ENCODE measurements at places on chromosomes 2 and 18.

DNA sequence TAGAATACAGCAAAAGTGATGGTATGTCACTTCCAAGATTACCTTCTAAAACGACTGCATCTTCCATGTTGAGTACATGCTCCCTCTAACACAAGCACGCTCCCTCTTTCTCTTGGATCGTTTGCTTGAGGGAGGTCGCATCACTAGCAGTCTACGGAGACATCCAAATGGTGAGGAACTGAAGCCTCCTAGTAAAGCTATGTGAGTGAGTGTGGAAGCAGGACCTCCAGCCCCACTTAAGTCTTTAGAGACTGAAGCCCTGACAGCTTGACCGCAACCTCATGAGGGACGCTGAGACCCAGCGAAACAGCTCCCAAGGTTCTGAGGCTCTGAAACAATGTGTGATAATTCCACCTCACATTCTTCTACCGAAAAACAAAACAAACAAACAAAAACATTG, 486.7 kb upstream of the GCFC2 start:
- no peak for DNase-seq

DNA sequence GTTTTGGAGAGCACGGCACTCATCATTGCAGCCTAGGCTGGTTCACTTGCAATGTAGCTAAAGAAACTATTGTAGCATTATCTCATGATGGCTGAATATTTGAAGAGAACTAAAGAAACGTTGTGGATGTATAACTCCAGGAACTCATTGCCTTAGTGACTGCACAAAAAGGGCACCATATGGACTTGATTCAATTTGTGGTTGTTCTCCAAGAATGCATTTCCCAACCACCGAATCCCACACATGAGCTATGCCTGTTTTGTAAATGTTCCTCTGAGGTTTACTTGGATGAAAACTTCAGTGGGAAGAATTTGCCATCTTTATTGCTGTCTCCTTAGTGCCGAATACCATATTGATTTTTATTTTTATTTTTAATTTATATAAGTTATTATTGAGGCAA, 43.5 kb downstream of the DOK6 start:
- no peak for DNase-seq

- no peak for DNase-seq
These were observed 101.0 kb downstream of the BCL2L11 start for GRCh38 chr2:111221701-111222100.

DNA sequence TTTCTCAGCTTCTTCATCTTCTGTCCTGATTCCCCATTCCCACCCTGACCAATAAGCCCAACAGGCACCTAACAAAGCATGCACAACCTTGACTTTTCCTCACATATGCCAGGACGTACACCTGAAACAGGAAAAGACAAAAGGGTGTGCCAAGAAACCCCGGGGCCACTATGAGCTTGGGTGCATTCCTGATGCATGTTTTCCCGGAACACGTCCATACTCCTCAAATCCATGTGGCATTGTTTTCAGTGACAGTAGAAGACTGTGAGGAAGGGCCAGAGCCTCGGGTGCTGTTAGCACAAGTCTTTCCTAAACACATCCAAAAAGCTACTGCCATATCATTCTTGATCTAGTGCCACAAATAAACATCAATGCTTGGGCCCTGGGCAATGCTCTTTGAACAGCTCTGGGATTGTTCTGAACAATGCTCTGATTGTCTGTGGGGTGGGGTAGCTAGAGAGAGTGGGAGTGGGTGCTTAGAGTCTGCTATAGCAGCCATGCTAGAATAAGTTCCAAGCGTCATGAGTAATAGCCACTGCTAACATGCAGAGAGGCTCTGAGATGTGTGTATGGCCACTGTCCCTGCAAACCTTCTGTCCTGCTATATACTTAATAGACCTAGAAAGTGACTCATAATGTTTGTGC, 181.7 kb upstream of the CRIM1 start:
- DNase-seq, result no peak

DNA sequence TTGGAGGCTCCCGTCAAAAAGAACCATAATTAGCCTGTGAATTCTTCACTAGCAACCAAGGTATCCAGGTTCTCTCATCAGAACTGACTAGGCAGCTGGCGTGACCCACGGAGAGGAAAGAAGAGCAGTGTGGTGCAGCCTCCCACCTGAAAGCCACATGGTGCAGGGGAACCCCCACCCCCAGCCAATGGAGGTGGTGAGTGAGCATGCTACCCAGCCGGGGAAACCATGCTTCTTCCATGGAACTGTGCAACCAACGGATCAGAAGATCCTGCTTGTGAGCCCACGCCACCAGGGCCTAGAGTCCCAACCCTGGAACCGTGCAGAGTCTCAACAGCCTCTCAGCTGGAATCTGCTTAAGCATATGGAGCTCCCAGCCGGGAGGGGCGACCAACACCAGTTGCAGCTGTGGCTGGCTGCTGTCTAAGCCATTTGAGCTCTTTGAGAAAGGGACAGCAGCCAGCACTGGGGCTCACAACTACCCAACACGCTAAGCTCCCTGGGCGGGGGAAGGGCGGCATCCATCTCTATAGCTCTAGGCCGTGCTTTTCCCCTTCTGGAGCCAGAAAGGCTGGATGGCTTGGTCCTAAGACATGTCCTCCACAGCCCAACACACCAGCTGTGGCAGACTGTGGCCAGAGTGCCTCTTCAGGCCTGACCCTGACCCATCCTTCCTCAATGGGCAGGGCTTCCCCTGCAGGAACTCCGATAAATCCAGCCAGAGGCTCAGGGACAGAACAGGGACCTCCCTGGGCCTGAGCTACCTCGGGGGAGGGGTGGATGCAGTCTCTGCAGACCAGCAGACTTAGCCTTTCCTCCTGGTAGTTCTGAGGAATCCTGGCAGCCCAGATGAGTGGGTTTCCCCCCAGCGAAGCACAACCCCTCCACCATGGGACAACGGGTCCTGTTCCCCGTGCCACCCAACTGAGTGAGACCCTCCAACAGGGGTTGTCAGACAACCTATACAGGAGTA, 151.4 kb upstream of the NXPH2 start:
- no peak for DNase-seq

DNA sequence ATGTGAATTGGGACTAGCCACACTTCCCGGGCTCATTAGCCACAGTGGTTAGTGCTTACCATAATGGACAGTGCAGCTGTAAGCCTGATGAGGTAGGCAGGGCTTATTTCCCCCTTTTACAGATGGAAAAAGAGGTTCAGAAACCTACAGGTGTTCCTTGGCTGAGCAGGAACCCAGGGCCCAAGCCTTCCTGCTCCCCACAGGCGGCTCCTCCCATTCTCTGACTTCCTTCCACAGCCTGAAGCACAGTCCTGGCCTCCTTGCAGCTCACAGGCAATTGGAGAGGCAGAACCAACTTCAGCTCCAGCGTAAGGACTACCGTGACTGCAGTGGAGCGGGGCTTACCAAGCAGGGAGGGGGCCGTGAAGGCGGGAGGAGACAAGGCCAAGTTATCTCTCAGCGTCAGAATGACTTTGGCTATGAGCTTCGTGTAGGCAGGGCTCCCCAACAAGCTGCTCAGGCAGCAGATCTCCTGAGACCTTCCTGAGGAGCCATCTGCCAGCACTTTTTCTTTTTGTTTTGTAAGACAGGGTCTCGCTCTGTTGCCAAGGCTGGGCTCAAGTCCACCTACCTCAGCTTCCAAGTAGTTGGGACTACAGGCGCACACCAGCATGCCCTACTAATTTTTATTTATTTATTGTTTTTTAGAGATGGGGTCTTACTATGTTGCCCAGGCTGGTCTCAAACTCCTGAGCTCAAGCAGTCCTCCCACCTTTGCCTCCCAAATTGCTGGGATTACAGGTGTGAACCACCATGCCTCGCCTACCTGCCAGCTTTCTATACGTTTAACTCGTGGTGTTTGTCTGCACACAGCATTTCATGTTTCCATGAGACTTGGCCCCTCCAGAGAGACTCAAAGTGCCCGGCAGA, 34.2 kb upstream of the NT5DC4 start:
- no peak for DNase-seq

- no peak for DNase-seq
These were observed 51.7 kb downstream of the BOLA3 start for GRCh38 chr2:74096052-74096451.

DNA sequence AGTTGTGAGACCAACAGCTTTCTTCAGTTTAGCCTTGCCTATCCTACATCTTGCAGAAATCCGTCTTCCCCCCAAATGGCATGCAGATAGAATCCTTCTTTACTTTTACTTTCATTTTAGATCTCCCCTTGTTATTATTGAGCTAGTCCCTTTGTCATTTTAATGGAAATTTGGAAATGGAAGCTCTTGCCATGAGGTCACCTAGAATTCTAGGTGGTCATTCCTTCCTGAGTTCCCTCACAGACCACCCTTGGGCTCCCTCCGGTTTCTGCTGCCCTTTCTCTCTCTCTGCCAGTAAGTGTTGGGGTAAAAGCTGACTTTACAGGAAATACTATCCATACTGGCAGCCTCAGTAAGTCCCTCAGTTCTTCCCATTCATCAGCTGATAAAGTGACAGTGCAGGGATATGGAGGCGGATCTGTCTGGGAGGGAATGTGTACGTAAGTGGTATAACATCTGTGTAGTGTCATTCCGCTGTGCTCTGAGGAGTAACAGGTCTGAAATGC, 30.2 kb downstream of the ARHGAP25 start:
- no peak for DNase-seq

DNA sequence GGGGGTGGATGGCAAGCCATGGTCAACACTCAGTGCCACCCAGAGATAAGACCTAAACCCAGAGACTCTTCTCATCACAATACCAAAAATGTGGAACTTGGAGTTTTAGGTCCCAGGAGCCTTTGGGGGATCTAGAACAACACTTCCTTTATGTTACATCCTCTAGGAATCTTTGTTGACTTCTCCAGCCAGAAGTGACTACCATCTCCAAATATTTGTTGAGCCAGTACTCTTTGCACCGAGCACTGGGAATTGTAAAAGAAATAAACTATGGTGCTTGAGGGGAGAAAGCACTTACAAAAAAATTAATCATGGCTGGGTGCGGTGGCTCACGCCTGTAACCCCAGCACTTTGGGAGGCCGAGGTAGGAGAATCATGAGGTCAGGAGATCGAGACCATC, 120.0 kb upstream of the TMEM200C start:
- DNase-seq, result no peak

DNA sequence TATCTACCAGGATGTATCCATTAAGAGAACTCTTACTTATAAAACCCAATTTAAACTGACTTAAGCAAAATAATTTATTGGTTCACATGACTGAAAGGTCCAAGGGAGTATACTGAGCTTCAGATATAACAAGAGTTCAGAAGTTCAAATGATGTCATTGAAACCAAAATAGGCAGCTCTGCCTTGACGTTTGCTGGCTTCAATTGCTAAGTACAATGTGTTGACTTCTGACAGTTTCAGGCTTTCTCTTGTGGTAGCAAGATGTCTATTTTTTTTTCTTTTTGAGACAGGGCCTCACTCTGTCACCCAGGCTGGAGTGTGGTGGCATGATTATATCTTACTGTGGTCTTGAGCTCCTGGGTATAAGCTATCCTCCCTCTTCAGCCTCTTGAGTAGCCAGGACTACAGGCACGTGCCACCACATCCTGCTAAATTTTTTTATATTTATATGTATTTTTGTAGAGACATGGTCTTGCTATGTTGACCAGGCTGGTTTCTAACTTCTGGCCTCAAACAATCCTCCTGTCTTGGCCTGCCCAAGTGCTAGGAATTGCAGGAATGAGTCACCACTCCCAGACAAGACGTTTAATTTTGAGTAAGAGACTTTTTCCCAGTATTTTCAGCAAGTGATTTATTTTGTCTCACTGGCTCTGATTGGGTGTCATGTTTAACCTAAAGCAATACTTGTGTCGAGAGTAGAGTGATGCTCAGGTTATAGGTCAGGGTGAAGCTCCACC, 184.8 kb downstream of the NR4A2 start:
- no peak for DNase-seq

- no peak for DNase-seq
These were observed 79.8 kb upstream of the PIK3C3 start for GRCh38 chr18:41875094-41875780.

DNA sequence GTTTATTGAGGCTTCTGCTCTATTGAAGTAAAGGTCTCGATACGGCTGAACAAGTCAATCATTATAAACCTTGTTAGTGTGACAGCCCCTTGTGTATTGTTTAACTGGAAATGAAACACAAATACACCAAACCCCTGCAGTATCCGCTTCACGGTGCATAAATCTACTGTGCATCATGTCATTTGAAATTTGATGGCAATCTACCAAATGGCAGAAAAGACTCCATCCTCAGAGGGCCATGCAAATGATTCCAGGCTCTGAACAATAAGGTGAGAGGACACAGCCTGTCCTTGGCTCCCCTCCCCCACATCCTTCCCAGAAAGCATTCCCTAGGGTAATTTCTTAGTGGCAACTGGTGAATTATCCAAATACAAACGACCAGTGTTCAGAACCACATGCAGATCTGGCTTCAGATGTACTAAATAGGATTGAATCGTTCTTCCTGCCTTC, 80.6 kb downstream of the ADCYAP1 start:
- DNase-seq, result no peak

DNA sequence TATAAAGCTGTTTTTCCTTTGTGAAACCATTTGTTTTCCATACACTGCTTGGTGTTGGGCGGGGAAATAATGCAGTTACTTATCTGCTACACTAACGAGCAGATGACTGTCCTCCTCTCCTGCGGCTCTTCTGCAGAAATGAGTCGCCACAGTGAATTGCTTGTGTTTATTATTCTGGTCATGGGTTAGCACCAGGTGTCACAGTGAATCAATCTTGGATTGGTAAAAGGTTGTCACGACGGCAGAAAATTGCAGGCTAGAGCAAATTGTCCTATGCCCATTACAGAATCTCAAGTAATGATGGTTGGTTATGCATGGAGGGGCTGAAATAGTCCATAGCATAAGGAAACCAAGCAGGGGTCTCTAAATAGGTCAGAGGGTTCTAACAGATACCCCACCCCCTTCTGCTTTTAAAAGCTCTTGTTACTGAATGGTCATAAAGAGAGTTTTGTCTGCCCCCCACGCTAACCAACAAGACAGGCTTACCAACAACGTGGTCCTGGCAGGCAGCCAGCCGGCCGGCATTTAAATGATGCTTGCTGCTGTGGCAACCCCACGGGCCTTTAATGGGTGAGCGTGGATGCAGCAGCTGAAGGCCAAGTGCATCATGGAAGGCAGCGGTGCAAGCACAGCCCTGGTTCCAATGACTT, 29.5 kb downstream of the RAB31 start:
- DNase-seq, result no peak

- no peak for DNase-seq
These were observed 75.1 kb downstream of the CTAGE1 start for GRCh38 chr18:22342625-22343024.

- no peak for DNase-seq
These were observed 495.7 kb upstream of the SMIM21 start for GRCh38 chr18:75923169-75923568.

- DNase-seq, result no peak
These were observed 162.6 kb upstream of the SIX3 start for GRCh38 chr2:44778671-44779476.

GRCh38 chr18:10402871-10403559, 51.4 kb upstream of the APCDD1 start:
- no peak for DNase-seq

- no peak for DNase-seq
These were observed 146.4 kb downstream of the CCDC102B start for GRCh38 chr18:68944330-68944729.

DNA sequence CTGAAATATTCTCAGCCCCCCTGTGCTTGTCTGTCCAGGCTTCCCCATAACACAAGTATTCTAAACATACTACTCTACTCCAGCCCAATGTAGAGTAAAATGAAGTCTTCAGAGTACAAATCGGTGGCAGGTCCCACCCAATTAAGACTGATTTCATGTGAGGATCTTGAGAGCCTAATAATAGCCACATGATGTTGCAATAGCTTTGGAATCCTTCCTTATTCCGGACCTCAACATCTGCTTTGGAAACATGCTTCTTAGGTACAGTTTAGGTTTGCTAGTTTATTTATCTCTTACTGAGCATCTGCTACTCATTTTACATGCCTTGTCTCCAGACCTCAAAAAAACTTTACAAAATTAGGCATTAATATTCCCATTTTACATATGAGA, 207.3 kb upstream of the RAB6C start:
- DNase-seq, result no peak
